Stimulated activated CD4-positive, alpha-beta T cell treated with anti-CD3 and anti-CD28 coated beads, Interleukin-12 subunit alpha, Interleukin-12 subunit beta, amount 100 ng/mL, for 48 hours (primary cell): ENCODE measurements at places on chromosomes 4 and X.

GRCh38 chr4:54229631-54230483, 764 bp downstream of the PDGFRA start:
- no peak for DNase-seq

DNA sequence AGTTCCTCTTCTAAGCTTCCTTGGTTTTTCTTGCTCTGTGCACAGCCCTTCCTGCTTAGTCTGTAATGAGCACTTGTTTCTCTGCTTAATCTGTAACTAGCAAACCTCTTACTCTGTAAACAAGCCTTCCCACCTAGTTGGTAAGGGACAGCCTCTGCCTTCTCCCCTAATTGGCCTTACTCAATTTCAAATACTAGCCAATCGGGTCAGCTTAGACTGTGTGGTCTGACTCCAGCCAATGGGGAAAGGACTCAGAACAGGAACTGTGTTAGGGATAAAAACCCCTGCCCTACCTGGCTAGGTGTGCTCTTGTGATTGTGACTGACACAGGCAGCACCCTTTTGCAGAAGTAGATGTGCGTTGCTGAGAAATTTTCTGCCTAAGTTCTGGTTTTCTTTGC, 136.5 kb upstream of the AADAT start:
- no peak for DNase-seq

DNA sequence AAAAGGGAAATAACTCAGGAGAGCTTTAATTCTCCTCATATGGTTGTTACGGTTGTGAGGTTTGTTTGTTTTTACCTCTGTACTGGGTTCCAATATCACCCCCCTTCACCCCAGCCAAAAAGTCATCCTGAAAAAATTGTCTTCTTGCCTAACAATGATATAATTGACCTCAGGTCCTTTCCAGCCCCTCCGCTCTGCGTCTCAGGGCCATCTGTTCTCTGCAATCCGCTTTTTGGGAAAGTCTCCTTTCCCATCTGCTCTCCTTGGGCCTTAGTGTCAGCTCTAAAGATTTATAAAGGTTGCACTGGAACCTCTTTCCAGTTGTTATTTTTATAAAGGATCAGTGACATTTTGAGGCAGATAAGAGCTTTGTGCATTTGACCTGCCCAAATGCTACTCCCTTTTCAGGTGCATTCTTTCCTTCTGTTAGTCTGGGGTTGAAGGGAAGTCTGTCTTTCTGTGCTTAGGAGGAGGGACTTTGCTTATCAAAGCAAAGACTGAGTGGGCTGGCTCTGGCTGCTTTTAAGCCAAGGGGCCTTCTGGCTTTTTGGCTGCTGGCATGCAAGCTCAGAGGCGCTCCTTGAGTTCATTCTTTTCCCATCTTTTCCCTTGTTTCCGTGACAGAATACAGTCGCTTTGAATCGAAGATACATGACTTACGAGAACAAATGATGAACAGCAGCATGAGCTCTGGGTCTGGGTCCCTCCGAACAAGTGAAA, 34.1 kb downstream of the DLG3 start:
- DNase-seq = no peak

GRCh38 chr4:59044286-59044900, 1934.2 kb upstream of the IGFBP7 start:
- no peak for DNase-seq

DNA sequence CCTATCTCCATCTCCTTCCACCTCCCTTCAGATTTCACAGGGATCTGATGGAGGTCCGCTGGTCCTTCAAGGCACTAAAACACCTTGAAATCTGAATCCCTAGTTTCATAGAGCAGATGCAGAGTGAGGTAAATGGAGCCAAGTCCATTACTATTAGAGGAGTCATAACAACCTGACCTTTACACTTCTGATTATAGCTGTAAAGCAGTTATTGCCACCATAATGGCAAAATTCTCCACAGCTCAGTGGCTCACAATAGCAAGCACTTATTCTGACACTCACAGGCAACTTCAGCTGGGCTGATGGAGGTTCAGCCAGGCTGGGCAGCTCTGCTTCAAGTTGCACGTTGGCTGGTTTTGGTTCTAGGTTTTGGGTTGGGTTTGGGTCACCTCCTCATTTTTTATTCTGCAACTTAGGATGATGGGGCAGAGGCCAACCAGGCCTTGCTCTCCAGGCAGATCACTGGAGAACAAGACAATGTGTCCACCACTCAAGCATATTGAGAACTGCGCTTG, 51.4 kb upstream of the LRAT start:
- DNase-seq = no peak

DNA sequence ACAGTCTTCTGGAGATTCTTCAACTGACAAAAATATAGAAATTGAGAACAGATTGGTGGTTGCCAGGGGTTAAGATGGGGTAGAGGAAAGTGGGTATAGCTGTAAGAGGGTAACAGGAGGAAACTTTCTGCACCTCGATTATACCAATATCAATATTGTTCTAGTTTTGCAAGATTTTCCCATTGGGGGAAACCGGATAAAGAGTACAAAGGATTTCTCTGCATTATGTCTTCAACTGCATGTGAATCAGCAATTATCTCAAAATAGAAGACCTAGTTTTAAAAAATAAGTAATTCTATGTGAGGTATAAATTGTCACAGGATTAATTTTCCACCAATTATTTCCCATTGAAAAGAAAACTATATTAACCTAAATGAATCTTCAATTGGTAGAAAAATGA, 65.7 kb downstream of the LRBA start:
- no peak for DNase-seq

DNA sequence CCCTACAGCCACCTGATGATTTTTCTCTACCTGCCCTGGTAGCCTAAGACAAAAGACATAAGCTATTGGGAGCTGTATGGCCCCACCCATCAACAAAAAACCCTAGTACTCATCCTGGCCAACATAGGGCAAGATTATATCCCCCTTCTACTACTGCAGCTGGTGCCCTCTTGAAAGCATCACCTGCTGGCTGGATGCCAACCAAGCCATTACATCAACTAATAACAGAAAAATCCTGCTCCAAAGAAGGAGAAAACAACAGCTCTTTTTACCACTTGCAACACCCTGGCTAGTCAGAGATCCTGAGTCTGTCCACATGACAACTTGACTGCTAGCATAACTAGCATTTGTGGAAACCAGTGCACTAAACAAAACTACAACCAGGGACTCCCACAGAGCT, 43.6 kb upstream of the UPRT start:
- DNase-seq = no peak

- no peak for DNase-seq
Measured at GRCh38 chr4:180156684-180157083, 2086.5 kb upstream of the TENM3 start.

DNA sequence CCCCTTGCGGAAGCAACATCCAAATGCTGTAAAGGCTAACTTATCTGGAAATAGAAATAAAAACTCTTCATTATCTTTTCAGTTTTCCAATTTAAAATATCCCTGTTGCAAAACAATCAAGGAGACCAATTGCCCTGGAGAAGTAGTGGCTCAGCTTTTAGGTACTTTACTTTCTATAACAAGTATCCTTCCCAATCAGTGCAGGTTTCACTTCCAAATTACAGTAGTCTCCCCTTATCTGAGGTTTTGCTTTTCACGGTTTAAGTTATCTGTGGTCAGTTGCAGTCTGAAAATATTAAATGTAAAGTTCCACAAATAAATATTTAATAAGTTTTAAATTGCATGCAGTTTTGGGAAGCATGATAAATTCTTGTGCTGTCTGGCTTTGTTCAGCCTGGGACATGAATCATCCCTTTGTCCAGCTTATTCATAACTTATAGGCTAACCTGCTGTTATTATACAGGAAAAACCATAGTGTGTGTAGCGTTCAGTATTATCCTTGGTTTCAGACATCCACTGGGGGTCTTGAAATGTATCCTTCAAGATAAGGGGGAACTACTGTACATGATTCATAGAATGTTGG, 973.1 kb upstream of the GRID2 start:
- no peak for DNase-seq

DNA sequence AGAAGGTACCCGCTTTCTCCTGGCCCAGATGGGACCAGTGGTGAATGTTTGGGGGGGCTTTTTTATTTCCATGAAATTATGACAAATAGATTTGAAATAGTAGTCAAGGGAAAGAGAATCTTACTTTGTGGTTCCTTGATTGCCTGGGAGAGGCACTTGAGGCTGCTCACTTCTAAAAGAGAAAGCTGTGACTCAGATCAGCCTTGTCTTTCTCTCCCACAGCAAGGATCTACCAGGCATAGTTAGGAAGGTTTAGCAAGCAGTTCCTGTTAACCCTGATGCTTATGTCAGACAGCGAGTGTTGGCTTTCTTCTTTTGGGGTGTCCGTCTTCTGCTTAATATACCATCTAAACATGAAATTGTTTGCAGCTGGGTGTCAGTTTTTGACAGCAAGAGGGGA, 114.5 kb downstream of the TSPAN7 start:
- DNase-seq = no peak

- DNase-seq = no peak
Measured at GRCh38 chr4:112519689-112520597, 4.0 kb upstream of the NEUROG2 start.
